ENCODE measurements at places on chromosomes 4 and X.

GRCh38 chr4:32219306-32220075 lies 1499.3 kb downstream of the PCDH7 start:
- DNase-seq = no peak

- DNase-seq = no peak
Measured at GRCh38 chrX:117835034-117835433, 281.6 kb downstream of the KLHL13 start.

GRCh38 chr4:51830156-51830720 lies 12.7 kb upstream of the DCUN1D4 start:
- no peak for DNase-seq

- DNase-seq = no peak
Measured at GRCh38 chr4:40916880-40917279, 167.1 kb downstream of the NSUN7 start.

DNA sequence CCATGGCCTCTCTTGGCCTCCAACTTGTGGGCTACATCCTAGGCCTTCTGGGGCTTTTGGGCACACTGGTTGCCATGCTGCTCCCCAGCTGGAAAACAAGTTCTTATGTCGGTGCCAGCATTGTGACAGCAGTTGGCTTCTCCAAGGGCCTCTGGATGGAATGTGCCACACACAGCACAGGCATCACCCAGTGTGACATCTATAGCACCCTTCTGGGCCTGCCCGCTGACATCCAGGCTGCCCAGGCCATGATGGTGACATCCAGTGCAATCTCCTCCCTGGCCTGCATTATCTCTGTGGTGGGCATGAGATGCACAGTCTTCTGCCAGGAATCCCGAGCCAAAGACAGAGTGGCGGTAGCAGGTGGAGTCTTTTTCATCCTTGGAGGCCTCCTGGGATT lies 8.0 kb downstream of the CLDN2 start:
- DNase-seq = no peak

DNA sequence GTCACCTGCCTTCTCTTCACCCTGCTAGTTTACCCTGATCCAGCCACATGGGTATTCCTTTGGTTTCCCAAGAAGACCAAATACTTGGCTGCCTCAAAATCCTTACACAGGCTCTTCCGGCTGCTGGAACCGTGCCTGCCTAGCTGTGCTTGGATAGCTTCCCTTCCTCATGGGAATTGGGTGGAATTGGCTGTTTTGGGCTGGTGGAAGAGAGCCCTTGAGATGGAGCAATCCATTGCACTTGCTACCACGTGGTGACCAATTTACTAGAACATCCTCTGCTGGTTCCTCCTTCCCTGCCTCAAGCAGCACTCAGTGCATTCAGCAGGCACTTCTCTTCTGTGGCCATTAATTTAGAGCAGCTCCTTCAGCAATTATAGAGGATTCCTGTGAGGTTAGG lies 119.3 kb upstream of the AP1S2 start:
- no peak for DNase-seq

- DNase-seq = no peak
Measured at GRCh38 chr4:6470502-6471306, 1.7 kb downstream of the PPP2R2C start.

DNA sequence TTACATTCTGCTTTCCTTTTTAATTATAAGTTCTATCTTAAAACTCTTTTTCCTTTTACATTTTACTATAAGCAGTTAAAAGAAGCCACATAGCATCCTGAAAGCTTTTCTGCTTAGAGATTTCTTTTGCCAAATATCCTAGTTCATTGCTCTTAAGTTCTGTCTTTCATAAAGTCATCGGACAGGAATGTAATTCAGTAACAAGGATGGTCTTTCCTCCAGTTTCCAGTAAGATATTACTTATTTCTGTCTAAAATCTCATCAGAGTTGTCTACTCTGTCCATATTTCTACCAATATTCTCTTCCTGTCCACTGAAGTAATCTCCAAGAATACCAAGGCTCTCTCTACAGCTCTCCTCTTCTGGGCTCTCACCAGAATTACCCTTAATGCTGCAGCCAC lies 37.5 kb upstream of the ADH1C start:
- no peak for DNase-seq

DNA sequence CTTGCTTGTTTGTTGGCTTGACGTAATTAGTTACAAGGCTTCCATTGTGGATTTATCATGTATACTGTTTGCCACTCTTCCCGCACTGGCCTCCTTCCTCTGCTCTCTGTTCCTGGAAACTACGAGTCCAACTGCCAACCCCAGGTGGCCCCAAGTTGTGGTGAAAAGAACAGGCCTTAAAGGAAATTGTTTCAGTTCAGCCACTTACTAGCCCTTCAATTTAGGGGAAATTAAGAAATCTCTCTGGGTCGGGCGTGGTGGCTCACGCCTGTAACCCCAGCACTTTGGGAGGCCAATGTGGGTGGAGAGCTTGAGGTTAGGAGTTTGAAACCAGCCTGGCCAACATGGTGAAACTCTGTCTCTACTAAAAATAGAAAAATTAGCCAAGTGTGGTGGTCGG lies 28.0 kb downstream of the RBM47 start:
- no peak for DNase-seq

DNA sequence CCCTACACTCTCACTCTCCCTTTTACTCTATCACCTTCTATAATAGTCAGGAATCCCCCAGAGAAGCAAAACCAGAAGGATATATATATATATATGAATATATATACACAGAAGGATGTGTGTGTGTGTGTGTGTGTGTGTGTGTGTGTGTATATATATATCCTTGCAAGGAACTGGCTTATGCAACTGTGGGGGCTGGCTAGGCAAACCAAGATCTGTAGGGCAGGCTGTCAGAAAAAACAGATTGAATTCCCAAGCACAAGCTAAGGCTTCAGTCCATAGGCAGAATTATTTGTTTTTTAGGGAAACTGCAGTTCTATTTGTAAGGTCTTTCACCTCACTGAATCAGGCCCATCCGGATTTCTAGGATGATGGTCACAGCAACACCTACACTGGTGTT lies 13.0 kb upstream of the KLHL2 start:
- DNase-seq = no peak

DNA sequence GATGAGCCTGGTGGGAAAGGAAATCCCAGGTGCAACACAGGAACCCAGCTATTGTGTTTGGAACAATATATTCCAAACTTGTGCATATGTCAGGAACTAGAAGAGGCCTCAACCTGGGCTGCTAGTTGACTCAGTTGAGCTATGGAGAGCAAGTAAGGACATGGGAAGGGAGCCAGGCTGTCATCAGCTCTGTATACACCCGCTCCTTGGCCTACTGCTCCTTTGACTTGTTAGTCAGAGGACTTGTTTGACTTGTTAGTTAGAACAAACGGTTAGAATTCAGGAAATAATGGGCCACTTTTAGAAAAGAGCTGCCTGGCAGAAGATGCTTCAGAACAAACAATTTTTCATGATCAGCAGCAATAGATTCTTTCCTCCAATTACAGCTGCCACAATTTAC lies 76.4 kb downstream of the CBLL2 start:
- no peak for DNase-seq

- no peak for DNase-seq
Measured at GRCh38 chrX:63743596-63743995, 41.4 kb downstream of the ARHGEF9 start.

- no peak for DNase-seq
Measured at GRCh38 chr4:85760511-85760910, 285.6 kb downstream of the ARHGAP24 start.

- no peak for DNase-seq
Measured at GRCh38 chr4:15878011-15878410, 60.5 kb downstream of the FGFBP1 start.

GRCh38 chr4:73822389-73822788 lies 14.1 kb upstream of the CXCL6 start:
- no peak for DNase-seq

DNA sequence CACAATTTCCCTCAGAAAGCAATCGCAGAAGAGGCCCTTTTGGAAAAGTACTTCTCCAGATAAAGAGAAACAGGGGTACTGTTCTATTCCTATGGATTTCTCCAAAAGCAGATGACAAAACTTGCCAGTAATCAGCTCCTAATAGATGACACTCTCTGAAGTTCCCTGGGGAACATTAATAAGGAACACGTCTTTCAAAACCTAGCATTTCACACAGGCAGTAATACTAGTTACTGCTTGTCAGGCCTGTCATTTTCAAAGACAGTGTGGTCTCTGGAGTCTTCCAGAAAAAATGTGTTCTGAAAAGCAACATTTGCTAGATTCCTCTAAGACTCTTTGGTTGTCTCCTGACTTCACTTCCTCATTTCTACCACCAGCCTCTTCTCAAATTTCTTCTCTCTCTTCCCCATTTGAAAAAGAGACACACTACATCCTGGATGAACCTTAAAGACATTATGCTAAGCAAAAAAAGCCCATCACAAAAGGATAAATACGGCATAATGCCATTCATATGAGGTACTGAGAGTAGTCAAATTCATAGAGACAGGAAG lies 47.3 kb downstream of the CHRDL1 start:
- no peak for DNase-seq

- no peak for DNase-seq
Measured at GRCh38 chr4:48939785-48940184, 33.2 kb upstream of the OCIAD2 start.

DNA sequence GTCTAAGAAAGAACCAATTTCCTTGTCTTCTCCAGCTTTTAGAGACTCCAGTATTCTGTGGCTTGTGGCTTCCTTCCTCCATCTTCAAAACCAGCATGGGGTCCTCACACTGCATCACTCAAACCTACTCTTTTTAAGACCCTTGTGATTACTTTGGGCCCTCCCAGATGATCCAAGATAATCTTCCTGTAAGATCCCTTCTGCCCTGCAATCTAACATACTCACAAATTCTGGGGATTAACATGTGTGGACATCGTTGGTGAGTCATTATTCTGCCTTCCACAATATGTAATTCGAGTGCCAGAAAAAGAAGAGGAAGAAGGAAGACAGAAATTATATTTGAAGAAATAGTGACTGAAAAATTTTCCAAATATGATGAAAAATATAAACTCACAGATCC lies 47.9 kb downstream of the BEND4 start:
- DNase-seq = no peak

GRCh38 chr4:77564231-77564630 lies 41.4 kb upstream of the CXCL13 start:
- no peak for DNase-seq

DNA sequence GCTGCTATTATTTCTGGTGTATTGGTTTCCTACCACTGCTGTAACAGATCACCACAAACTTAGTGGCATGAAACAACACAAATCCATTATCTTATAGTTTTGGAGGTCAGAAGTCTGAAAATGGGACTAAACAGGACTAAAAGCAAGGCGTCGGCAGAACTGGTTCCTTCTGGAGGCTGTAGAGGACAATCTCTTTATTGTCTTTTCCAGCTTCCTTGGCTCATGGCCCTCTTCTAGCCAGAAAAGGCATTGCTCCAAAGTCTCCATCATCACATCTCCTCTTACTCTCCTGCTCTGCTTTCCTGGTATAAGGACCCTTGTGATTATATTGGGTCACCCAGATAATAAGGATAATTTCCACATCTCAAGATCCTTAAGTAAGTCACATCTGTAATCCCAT lies 121.9 kb downstream of the CLCN4 start:
- no peak for DNase-seq

DNA sequence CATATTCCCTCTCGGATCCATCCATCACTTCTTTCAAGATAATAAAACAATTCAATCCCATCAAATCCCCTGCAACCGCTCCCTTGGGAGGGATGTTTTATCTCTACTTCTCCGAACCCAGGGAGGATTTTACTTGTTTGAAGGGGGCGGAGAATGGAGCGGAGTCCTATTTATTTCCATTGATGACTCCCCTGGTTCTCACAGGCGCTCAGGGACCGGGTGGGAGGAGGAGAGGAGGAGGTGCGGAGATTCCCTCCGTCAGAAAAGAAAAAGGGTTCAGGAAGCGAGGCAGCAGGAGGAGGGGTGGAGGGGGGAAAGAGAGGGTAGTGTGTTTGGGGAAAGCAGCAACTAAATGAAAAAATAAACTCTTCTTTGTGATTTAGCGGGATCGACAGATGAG lies 2.1 kb downstream of the NDNF start:
- no peak for DNase-seq

GRCh38 chr4:110849461-110849860 lies 226.6 kb upstream of the PITX2 start:
- no peak for DNase-seq

DNA sequence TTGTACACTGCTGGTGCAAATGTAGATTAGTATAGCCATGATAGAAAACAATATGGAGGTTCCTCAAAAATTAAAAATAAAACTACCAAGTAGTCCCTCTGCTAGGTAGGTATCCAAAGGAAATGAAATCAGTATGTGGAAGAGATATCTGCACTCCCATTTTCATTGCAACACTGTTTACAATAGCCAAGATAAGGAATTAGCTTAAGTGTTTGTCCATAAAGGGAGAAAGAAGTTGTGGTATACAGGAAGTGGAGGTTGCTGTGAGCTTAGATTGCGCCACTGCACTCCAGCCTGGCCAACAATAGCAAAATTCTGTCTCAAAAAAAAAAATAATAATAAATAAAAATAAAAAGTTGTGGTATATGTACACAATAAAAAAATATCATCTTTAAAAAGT lies 325.0 kb upstream of the EMCN start:
- no peak for DNase-seq

- no peak for DNase-seq
Measured at GRCh38 chrX:140050906-140051305, 85.6 kb upstream of the CXorf66 start.

DNA sequence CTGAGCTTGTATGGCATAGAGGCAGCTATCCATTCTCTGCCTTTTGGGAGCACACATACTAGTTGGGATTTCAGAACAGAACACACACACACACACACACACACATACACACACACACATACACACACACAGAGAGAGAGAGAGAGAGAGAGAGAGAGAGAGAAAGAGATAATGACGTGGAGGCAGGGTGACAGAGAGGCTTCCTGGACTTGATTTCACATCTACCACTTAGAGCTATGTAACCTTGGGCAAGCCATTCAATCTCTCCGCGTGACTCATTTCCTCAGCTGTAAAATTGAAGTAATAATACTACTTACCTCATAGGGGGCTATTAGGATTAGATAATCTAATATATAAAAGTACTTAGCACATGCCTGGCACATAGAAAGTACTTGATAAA lies 12.3 kb upstream of the GRIA3 start:
- DNase-seq = no peak

- DNase-seq = no peak
Measured at GRCh38 chr4:913280-913618, 18.9 kb downstream of the GAK start.

- peak; percentile 3 for DNase-seq
Measured at GRCh38 chrX:140091125-140091886, 126.0 kb upstream of the CXorf66 start.
